EL (cell line): ENCODE measurements at places on chromosomes 2 and 18.
A peak's percentile ranks its signal among the peaks of the same experiment; 100 is the strongest.

DNA sequence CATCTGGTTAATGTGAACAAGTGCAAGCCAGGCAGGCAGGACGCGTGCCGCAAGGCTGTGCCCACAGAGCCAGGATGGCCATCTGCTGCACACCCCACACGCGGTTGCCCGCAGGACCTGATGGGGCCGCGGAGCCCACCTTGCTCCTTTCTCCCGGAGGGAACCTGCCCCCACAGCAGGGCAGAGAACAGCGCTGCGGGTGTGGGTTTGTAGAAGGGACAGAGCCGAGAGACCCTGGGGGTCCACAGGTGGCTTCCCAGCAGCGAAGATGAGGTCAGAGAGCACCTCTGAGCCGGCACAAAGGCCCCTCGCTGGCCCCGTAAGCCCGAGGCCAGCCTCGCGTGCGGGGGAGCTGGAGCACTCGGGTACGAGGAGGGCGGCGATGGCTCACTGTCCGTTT is 460.8 kb upstream of the SALL3 start:
- DNase-seq, result no peak

- peak; percentile 77 for DNase-seq
These were observed 1202.5 kb downstream of the DSC3 start for GRCh38 chr18:29840089-29840488.

DNA sequence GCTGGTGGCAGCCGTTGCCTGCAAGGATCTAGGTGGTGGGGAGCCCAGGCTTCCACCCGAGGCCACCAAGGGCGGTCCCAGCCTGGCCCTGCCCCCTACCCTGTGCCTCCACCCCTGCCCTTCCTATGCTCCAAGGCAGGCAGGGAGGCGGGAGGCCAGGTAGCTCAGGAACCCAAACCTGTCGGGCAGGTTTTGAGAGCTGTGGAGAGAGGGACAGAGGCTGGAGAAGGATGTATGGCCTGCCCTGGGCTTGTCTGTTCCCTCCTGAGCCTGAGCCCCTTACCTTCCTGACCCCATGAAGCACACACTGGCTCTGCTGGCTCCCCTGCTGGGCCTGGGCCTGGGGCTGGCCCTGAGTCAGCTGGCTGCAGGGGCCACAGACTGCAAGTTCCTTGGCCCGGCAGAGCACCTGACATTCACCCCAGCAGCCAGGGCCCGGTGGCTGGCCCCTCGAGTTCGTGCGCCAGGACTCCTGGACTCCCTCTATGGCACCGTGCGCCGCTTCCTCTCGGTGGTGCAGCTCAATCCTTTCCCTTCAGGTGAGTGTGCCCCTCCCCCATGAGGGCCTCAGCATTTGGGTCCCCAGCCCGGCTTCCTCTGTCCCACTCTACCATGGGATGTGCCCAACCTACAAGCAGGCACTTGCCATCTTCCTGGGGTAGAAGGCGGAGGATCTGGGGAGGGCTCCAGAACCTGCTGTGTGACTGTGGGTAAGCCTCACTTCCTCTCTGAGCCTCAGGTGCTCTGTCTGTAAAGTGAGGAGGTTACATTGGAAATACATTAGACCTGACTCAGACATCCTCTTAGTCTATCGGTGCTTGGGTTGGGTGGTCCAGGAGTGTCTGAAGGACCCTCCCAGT is at the start of gene PROM2:
PROM2 (plus strand) TSS at position 159 of the 860 bp plus-strand sequence; CDS start at position 296, 137 bp downstream.
- DNase-seq, result no peak

DNA sequence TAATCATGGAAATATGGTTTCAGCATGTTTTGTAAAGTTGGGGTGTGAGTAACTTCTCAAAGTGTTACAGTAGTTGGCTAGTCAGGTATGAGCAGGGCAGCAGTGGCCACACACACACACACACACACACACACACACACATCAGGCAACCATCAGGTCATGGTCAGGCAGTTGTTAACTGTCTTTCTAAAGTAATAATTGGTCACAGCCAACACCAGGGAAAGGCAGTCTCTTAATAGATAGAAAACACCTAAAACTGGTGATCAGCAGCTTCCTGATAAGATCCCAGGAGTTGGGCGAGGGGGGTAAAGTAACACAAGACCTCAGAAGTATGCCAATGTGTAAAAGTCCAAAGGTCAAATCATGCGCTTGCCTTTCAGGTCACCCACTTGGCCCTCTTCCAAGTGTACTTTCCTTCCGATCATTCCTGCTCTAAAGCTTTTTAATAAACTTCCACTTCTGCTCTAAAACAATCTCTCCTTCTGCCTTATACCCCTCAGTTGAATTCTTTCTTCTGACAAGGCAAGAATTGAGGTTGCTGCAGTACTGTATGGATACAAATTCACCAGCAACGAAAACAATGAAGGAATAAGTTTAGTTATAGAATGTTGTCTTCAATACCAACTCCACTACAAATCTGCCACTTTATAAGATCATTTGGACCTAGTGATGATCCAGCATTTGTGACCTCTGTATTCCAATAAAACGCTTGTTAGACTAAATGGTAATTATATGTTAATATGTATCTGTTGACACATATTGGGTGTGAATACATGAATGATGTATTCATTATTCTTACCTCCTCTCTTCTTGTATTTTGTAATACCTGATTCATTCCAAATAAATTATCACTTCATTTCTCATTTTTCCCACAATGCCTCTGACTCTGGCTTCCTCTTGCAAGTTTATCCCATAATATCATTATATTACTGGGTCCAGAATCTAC is 254.3 kb downstream of the METTL4 start:
- DNase-seq, result no peak

DNA sequence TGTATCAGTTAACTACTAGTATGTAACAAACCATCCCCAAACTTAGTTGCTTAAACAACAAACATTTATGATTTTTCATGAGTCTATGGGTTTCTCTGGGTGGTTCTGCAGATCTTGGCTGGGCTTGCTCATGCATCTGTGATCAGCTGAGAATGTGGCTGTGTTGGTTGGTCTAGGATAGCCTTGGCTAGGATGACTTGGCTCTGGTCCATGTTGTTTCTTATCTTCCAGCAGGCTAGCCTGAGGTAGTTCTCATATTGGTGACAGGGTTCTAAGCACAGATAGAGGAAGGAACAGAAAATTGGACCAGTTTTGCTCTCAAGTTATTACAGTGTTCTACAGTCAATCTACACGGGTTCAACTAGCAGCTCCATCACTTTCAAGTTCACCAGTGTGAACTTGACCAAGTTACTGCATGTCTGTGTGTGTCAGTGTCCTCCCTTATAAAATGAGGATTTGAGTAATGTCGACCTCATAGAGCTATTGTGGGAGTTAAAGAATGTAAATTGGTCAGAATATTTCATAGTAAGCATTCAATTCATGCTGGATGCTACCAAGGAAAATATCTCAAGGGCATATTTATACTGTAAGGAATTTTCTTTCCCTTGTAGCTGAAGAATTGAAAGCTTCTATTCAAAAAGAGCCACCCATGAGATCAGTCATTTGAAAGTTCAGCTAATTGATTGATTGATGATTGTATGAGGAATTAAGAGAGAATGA is 65.3 kb downstream of the MYO3B start:
- peak; percentile 5 for DNase-seq

DNA sequence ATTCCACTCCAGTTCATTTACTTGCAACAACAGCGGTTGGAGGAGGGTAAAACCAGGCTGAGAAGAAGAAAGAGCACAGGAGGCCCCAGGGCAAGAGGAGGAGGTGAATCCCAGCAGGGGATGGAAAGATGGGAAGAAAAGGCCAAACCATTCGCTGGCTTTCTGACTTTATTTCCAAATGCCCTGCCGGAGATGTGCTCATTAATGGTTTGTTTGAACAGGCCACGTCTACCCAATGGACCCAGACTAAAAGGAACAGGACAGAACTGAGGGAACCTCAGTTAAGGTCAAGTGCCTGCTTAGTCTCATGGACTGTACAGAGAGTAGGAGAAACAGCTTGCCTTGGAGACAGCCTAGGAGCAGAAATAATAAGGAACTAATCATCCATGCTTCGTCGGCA is 121.6 kb upstream of the NDUFV2 start:
- DNase-seq, result no peak

GRCh38 chr2:239269173-239269885 is 131.5 kb downstream of the HDAC4 start:
- DNase-seq, result no peak

DNA sequence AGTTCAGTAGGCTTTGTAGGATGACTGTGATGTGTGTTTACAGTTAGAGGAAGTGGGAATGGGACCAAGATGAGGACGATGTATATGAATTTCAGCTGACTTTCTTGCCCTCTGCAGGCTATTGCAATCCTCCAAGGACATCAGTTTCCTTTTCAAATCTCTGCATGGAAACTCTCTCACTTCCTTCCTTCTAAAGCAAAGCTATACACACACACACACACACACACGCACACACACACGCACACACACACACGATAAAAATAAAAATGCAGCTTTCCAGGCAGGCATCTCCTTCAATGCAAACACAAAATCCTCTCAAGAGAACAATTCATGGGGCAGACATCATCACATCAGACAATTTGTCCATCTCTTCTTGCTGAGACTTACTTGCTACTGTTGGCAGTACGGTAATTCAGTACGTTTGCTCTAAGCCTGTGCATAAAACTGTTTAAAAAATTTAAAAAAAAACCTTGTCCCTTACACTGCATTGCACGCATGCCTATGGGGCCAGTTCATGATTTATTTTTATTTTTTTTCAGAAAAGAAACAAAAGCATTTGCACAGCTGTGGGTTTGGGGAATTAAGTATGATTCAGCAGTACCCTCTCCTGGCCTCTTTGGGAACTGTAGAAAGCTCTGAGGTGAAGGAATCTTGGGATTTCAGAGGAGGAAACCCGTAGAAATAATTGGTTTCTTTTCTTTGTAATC is 27.1 kb upstream of the ICOS start:
- peak; percentile 69 for DNase-seq

DNA sequence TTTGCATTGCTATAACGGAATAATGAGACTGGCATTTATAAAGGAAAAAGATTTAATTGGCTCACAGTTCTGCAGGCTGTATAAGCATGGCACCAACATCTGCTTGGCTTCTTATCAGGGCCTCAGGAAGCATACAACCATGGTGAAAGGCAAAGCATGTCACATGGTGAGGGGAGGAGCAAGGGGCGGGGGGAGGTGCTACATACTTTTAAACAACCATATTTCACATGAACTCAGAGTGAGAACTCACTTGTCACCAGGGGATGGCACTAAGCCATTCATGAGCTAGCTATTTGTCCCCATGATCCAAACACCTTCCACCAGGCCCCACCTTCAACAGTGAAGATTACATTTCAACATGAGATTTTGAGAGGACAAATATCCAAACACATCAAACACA is 188.7 kb downstream of the MBD5 start:
- DNase-seq, result peak; percentile 0

DNA sequence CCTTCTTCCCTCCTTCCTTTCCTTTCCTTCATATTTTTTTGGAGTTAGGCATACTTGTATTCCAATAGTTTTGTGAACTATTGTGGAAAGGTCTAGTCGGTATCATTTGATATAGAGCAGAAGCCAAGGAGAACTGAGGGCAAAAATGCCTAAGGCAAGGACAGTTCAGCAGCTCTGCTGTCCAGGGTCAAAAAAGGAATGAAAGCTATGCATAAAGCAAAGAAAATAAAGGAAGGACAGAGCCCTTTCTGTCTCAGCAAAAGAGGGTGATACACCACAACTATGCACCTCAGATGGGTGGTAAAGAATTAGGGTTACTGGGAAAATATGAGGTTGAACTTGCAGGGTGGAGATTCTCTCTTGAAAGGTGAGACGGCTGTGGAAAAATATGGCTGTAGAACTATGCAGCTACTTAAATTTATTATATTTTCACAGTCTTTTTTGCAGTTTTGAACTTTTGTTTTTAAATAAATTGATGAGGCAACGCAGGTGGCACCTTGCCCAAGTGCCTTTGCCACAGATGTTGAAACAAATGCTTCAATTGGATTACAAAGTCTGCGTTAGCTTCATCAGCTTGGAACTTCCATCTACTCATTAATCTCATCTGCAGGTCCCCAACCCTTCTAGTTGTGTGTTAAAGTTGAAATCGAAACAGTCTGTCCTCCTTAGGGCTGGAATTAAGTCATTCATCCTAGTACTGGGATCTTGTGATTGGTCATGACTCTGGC is 20.8 kb downstream of the LHCGR start:
- DNase-seq, result peak; percentile 68

- no peak for DNase-seq
These were observed 38.8 kb downstream of the CABYR start for GRCh38 chr18:24177499-24178133.

DNA sequence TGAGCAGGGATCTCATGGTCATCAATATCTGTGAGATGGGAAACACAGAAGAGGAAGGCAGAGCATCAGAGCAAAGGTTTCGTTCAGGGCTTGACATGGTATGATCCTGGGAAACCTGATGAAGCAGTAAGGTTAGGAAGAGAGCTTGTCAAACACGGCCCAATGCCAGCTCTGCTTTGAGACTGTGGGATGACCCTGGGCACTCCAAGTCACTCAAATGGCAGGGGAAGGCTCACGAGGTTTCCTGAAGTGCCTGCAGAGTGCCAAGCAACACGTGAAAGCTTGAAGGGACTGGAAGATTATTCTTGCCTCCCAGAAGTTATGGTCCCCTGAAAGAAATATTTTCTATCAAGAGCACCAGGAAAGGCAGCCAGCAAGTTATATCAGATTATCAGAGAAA is 6.5 kb downstream of the MCFD2 start:
- DNase-seq, result no peak

DNA sequence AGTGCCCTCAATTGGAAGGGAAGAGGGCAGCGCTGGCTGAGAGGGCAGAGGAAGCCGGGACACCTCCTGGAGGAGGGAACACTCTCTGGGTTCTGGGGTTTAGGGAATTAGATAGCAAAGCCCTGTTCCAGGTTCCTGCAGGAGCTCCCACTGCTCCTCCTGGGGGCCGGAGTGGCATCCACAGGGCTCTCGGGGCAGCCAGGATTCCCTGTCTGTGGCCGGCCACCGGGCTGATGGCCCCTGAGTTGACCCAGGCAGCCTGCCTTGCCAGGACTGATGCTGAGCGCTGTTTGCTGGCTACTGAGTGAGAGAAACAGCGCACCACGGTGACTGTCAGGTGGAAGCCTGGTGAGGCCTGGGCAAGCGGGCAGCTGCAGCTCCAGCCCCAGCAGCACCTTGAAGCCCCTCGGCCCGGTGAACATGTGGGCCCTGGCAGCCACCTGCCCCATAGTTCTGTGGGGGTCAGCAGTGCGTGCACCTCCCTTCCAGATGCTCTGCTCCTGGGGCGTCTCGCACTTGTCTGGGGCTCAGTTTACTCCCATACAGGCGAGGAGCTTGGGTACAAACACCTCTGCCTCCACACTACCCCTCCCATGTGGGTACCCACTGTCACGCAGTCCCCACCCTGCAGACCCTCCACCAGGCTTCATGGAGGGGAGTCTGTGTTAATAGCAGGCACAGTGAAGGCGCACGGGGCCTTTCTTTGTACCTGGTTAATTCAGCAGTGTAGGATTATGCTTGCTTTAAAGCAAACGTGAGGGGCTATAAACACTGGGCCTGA is 7.7 kb upstream of the ALLC start:
- no peak for DNase-seq
